ENCODE measurements at places on chromosomes 11 and 22. TPM values are rescaled to one million over a fixed set of nuclear protein-coding genes. Genes with fewer than 3 reads are reported as not detected.

DNA sequence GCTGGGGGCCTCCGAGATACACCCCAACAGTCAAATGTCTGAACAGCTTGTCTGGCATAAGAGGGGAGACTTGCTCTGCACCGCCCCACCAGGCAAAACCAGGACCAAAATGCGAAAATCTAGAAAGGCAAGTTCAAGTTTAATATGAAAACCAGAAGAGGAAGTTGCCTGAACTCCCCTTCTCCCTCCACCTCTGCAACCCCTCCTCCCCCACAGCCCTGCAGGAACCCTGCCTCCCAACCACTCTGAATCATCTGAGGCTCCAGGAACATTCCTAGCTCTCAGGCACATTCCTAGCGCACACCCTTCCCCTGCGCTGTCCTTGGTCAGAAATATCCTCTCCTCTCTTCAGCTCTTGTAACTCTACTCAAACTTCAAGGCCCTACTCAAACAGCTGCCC lies 36.7 kb downstream of the ISX start:
- H3K4me1 ChIP-seq, result no peaks in the 10 kb centered on the region
- peaks cover 7% of the 10 kb centered on the region for H3K27me3 ChIP-seq
- H3K36me3 ChIP-seq, result no peaks in the 10 kb centered on the region
- no peak for DNase-seq

Gene TYMP
- 43.7 TPM for total RNA-seq

Gene CSRP3
- total RNA-seq, result not detected

Gene BTBD10
- 20.9 TPM for total RNA-seq

Gene OR4C16
- not detected for total RNA-seq

Gene TEAD1
- total RNA-seq, result 1.2 TPM

GRCh38 chr11:64518928-64519327 lies 72.1 kb upstream of the SLC22A12 start:
- peaks cover 19% of the 10 kb centered on the region for H3K27me3 ChIP-seq
- DNase-seq, result no peak
- H3K4me3 ChIP-seq, result no peak overlapping the region

DNA sequence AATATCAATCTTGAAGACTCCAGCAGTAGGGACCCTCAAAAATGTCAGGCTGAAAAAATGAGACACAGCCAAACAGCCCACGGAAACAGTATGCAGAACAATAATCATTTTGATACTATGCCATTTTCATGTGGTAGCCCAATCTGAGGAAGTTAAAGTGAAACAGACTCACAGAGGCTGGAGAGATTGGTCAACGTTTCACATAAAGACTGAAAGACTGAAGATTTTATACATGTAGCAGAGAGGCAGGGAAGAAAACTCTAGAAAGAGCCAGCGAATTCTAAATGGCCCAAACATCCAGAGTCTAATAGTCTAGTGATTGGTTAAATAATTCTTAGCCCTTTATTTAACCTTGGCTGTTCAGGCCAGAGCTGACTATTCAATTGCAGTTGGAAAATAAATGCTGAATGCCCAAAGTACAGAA lies 49.4 kb downstream of the MAML2 start:
- H3K27ac ChIP-seq, result no peak overlapping the region
- DNase-seq, result no peak
- H3K27me3 ChIP-seq, result no peaks in the 10 kb centered on the region
- H3K36me3 ChIP-seq, result peaks cover 8% of the 10 kb centered on the region
- peaks cover 78% of the 10 kb centered on the region for H3K4me1 ChIP-seq

- no peak for DNase-seq
- H3K4me1 ChIP-seq, result peaks cover 56% of the 10 kb centered on the region
- H3K27ac ChIP-seq, result no peak overlapping the region
- peaks cover 5% of the 10 kb centered on the region for H3K36me3 ChIP-seq
- H3K4me3 ChIP-seq, result no peak overlapping the region
These were observed 5.2 kb downstream of the RAB6A start for GRCh38 chr11:73755670-73756069.

GRCh38 chr22:30265823-30266444 lies 717 bp downstream of the OSM start:
- H3K27me3 ChIP-seq, result no peaks in the 10 kb centered on the region
- DNase-seq, result peak; percentile 92
- H3K4me3 ChIP-seq, result peak overlapping the region; percentile 99
- peaks cover 42% of the 10 kb centered on the region for H3K4me1 ChIP-seq
- H3K27ac ChIP-seq, result peak overlapping the region; percentile 98

DNA sequence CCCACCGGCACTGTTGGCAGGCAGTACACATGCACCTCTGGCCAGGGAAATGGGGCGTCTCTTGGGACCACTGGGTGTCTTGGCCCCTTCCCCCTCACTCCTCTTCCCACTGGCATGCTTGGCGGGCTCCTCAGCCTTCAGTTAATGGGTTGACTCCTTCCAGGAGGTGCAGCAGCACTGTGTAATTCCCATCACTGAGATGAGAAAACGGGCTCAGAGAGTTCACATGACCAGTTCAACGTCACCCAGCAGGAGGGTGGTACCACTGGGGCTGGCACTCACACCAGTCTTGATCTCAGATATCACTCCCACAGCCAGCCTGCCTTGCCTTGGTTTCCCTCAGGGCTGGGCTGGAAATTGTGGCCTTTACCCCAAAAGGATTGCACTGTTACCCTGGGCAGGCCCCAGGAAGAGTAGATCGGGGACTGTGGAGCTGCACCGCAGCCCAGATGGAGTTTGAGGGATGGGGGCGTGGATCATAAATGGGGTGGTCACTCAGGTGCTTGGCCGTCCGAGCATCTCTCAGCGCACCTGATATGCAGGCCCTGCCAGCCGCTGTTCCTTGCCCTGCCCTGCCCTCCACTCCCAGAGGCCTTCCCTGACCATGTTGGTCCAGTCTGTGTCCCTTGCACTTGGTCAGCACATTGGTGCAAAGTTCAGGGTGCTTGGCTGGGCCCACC lies 16.9 kb downstream of the CAPN5 start:
- peak overlapping the region; percentile 89 for H3K27ac ChIP-seq
- H3K4me3 ChIP-seq, result no peak overlapping the region
- H3K27me3 ChIP-seq, result no peaks in the 10 kb centered on the region
- H3K4me1 ChIP-seq, result peaks cover 17% of the 10 kb centered on the region

All from activated naive CD4-positive, alpha-beta T cell treated with anti-CD3 and anti-CD28 coated beads for 36 hours (primary cell).